ENCODE measurements at places on chromosomes 2 and 18.

DNA sequence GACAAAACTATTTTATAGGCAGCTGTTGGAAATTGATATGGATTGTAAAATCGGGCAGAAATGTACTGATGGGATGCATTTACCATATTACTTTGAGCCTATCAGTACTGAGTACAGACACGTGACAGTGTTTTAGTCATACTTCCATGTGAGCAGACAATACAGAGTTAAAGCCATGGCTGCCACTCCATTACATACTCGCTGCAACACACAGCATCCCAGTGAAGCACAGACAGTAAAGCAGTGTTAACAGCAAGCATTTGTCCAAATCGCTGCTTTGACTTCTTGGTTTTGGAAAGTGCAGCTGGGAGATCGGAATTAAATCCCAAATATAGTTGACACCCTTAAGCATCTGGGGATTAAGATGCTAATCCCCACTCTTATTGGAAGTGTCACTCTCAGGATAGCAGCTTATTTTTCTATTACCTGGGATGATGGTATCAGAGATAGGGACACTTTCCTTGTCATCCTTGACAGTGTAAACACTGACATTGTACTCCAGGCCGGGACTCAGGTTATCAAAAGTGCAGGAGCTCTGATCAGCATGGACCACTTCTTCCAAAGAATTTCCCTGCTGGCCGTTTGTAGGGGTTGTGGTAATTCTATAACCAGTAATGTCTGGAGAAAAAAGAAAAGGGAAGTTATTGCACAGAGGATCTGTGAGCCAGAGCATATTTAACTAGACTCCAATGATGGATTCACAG lies 41.6 kb downstream of the FN1 start:
- no peak for DNase-seq

GRCh38 chr2:175948191-175948590 lies 53.9 kb downstream of the LNPK start:
- no peak for DNase-seq

DNA sequence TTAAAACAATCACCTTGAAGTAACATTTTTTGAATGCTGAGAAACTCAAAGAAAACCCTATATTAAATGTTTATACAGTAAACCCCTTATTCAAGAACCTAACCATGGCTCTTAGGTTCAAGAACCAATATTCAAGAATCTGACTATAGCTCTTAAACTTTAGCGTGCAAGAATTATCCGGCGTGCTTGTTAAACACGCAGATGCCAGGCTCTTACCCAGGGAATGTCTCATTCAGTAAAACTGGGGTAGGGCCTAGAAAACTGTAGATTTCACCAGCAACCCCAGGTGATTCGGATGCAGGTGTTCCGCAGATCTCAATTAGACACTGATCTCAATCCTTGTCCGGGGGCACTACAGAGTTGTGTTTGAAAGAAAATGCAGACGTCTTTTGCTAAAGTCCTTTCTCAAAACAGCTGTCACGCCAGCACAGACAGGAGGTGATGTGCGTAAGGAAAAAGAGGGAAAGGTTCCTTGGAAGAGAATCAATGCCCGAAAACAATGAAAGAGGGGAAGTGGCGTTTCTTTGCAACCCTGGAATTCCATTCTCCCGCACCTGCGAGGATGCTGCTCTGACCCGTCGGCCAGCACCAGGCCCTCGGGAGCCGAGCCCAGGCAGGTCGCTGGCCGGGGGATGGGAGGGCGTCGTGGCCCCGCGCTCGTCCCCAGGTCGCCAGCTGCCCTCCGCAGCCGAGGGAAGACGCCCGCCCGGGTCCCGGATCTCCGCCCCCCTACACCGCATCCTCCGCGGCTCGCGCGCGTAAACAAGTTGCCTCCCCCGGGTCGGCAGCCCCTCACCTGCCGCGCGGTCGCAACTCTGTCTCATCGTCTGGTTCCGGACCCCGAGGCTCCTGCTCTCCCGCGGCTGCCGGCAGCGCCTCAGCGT lies 851 bp downstream of the EIF2AK3 start:
- peak; percentile 69 for DNase-seq

- DNase-seq, result no peak
These were observed 9.0 kb downstream of the ZBTB14 start for GRCh38 chr18:5286525-5286924.
